ENCODE measurements at places on chromosomes 16 and 17.

DNA sequence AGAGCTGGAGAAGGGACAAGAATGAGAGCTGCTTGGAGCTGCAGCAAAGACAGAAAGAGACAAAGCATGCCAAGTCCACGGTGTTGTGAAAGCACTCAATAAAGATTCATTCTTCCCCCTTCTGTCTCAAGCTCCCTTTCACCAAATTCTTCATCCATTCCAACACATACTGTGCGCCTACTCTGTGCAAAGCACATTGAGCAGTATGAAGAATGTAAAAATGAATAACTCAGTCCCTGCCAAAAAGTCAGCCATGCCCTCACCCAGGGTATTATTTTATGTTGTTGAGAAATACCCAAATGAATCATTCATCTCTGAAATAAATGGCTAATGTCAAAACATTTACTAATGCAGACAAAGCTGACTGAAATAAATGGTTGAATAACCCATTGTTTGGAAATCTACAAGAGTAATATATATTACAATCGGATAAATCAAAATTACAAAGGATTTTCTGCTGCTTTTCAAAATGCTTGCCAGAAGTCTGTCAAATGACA lies 282.9 kb upstream of the IRX5 start:
- DNase-seq: no peak

- peak; percentile 72 for DNase-seq
These were observed 5.0 kb upstream of the SPATA20 start for GRCh38 chr17:50541716-50542688.

- DNase-seq: no peak
These were observed 72.6 kb downstream of the ABR start for GRCh38 chr17:1107083-1107776.

DNA sequence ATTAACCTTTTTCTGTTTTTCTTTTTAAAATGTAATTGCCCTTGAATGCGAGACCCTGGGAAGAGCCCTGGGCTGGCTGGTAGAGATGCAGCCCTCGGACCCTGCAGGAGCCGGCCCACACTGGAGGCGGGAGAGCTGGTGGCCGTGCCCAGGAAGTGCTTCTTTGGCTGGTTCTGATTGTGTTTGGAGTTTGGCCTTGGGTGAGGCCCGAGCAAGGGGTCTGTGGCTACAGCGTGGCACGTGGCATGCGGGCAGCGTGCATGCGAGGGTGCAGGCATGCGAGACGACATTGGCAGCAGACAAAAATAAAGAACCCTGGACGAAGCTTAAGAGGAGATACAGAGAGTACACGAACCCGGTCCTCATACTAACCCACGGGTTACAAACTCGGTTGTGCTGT lies 49.7 kb downstream of the PRMT7 start:
- no peak for DNase-seq

DNA sequence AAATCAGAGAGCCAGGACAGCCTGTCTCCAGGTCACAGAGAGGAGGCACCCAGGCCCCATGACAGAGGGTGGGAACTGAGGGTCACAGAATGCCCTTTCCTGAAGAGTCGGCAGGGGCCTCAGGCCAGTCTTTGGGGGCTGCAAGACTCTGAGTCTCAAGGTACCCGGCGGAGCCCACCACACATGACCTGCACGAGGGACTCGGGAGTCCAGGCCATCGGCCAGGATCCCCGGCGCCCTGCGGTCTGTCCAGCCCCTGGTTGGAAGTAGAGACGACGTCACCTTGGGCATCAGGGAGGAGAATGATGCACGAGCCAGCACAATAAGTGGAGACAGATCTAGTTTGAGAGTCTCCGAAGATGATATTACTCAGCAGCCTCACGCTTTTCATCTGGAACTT lies 234.7 kb upstream of the SDK2 start:
- DNase-seq: no peak

- DNase-seq: no peak
These were observed 416 bp downstream of the RNF43 start for GRCh38 chr17:58416937-58417299.

DNA sequence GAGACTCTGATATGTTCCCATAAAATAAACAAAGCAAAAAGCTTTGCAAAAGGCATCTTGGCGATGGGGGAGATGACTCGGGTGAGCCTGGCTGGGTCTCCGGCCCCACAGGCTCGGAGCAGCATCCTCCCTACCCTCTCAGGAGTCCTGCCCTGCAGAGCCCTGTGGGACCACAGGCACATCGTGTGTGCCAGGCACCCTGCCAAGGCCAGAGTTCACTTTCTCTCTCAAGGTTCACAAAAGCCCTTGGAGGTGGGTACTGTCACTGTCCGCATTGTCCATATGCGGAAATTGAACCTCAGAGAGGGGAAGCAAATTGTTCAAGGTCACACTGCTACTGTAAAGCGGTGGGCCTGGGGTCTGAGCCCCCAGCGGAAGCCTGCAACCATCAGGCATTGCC lies 48.5 kb downstream of the CRISPLD2 start:
- no peak for DNase-seq

DNA sequence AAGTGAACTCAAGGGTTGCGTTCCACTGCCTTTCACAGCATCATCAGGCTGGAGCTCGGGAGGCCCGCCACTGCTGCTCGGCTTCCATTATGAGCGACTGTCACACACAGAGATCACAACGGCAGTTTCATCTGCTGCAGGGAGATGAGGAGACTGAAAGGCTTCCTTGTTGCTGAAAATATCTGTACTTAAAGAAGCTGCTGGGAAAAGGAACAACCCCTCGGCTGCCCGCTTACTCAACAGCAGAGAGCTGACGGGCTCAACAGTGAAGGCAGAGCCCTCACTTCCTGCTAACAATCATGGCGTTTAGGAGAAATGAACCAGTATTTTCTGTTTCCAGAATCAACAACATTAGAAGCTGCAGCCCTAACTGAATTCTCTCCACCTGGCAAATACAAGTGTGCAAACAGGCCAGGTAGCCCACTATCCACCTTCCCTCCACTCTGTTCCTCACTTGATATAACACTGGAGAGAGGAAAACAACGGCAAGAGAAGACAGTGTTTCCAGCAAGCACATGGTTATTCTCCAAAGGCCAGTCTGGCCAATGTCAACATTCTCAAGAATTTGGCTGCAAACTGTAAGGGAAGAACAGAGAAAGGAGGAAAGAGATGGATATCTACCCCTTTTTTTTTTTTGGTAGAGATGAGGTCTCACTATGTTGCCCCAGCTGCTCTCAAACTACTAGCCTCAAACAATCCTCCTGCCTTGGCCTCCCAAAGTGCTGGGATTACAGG lies 33.7 kb downstream of the MBTPS1 start:
- DNase-seq: no peak

- no peak for DNase-seq
These were observed 267.1 kb downstream of the C16orf95 start for GRCh38 chr16:87050142-87050541.

DNA sequence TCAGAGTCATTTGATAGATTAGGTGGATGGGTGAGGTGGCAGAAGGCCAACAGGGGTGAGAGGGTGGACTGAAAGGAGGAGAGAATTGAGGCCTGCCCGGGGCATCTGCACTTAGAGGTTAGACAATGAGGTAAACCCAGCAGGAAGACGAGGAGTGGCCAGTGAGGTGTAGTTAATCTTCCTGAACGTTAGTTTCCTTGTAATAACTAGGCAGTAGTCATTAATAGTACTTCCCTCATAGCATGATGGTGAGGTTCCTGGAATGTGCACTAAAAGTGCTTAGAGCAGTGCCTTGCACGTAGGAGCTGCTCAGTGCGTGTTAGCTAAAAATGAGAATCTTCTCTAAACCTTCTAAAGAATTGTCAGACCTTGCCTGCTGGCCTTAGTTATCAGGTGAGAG lies 13.5 kb upstream of the KSR1 start:
- DNase-seq: no peak

DNA sequence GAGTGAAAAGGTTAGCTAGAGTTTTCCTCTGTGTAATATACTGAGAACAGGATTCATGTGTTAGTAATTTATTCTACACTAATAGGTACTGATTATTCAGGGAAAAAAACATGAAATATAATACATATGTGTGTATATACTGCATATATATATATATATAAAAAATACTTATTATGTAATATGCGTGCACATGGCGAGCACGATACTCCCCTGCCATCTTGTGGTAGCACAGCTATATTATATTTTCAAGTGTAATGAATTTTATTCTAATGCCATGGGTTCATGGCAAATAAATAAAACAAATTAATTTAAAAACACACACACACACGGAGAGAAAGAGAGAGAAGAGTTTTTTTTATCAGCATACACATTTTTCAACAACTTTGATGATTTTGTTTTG lies 460.6 kb downstream of the KCNJ2 start:
- DNase-seq: no peak

GRCh38 chr17:81315129-81315884 lies 20.2 kb upstream of the SLC38A10 start:
- no peak for DNase-seq

DNA sequence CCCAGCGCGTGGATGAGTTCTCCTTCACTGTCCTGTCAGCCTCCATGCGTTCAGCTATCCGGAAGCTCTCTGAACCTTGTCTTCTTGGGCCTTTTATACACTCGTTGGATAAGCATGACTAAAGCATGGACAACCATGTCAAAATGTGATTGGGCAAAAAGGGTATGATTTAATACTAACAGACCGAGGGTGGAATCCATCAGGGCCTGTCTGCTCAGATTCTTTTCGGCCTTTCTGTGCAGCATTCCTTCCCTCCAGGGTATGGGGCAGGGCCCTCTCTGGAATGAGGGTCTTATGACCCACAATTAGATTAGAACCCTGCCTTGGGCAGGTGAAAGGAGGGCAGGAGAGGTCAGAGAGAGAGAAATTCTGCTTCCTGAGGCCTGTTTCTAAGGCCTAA lies 14.0 kb upstream of the CCL5 start:
- DNase-seq: no peak

DNA sequence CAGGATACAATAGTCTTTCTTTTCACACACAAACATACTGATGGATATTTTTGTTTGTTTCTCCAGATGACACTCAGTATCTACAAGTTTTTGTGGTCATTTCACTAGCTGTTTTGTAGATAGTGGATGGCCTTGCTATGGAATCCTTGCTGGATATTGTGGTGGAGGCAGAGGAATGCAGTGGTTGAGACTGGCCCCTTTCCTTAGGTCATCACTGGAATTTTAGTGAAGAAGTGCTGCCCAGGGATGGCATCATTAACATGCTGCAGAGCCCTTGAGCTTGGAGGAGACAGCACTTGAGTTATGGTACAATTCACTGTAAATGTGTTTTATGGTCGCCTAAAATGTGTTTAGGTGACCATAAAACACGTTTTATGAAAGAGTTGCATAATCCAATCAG lies 455.9 kb upstream of the HSBP1 start:
- no peak for DNase-seq

GRCh38 chr17:58755269-58755576 lies 431 bp upstream of the PPM1E start:
- DNase-seq: no peak

All from NCI-H510A (cell line).